ENCODE measurements at places on chromosomes 1 and 21.

DNA sequence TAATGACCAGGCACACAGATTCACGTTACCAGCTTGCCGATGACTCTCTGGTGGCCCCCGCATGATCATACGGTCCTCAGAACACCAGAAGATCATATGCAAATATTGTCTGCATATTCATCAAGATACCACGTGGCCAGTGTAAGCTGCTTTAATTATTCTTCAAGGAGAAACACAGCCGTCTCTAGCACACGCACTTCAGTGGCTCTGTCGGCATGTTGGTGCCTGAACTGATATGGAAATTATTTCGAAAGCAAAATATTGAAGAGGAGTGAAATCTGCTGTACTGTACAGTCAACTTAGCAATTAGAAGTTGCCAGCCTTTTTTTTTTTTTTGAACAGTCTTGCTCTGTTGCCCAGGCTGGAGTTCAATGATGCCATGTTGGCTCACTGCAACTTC lies 5.9 kb upstream of the KIF26B start:
- H3K27me3 ChIP-seq = peaks cover 20% of the 10 kb centered on the region
- no peak overlapping the region for H3K27ac ChIP-seq
- DNase-seq = no peak
- H3K4me3 ChIP-seq = no peak overlapping the region
- H3K36me3 ChIP-seq = no peaks in the 10 kb centered on the region

DNA sequence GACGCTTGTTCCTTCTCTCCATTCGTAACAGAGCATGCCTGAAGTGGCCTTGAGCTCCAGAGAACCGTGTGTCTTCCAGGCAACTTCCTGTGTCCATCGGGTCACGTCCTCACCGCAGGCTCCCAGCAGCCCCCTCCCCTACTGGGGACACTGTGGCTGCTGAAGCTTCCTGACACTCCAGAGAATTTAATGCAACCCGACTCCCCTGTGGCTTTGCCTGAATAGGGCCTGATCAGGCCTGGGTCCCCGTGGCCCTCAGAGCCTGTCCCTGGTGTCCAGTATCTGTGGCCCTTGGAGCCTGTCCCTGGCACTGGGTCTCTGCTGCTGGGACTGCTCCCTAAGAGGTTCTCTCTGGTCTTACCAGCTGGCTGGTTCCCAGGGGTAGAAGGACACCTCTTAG lies 219.7 kb upstream of the VAMP3 start:
- H3K4me3 ChIP-seq = no peak overlapping the region
- no peak for DNase-seq
- no peaks in the 10 kb centered on the region for H3K36me3 ChIP-seq

DNA sequence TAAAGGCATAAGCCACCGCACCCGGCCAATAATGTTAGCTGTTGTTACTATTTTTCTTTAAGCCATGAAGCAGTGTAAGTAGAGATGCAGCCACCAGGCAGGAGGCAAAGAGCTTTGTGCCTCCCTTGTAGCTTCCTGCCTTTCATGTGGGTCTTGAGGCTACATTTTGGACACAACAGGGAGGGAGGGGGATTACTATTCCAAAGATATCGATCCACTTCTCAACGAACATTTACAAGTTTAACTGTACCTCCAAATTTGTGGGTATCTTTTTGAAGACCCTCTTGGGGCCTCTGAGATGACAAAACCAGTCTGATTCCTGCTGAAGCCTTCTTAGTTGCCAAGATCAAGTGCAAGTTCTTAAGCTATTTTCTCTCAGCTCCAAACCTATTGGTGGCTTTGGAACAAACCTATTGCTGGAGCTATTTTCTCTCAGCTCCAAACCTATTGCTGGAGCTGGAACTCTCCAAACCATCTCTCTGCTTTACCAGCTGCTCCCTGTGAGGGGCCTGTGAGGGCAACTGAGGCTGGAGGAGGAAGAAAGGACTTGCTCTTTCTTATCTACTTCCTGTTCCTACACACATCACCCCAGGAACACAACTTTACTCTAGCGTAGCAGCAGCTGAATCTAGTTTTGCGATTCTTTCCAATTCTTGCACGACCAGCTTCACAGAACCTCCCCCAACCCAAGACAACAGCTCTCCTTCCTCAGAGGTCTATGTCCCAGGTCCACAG lies 16.1 kb upstream of the RCAN3 start:
- H3K4me3 ChIP-seq = no peak overlapping the region
- H3K4me1 ChIP-seq = peaks cover 18% of the 10 kb centered on the region
- no peak overlapping the region for H3K27ac ChIP-seq
- H3K36me3 ChIP-seq = no peaks in the 10 kb centered on the region
- DNase-seq = no peak
- no peaks in the 10 kb centered on the region for H3K27me3 ChIP-seq

GRCh38 chr1:9615316-9616063 lies 26.8 kb downstream of the TMEM201 start:
- DNase-seq = peak; percentile 35
- peaks cover 1% of the 10 kb centered on the region for H3K27me3 ChIP-seq
- 0 out of 3 replicates have a peak, but pooled peaks cover 4% of the 10 kb centered on the region for H3K36me3 ChIP-seq
- no peak overlapping the region for H3K27ac ChIP-seq

DNA sequence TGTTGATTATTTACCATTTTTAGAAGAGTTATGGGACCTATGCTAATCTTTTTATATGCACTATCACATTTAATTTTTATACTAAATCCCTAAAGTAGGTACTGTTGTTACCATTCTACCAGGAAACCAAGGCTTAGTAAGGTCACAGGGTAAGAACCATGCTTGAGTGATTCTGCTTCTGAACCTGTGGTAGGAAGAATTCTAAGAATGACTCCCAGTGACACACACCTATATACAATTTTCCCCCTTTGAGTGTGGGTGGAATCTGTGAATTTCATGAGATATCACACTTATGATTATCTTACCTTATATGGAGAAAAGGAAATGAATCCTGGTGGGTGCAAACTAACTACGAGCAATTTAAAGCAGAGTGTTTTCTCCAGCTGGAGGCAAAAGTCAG lies 391.0 kb downstream of the USH2A start:
- DNase-seq = no peak
- H3K4me1 ChIP-seq = no peaks in the 10 kb centered on the region
- H3K4me3 ChIP-seq = no peak overlapping the region
- H3K27ac ChIP-seq = no peak overlapping the region

DNA sequence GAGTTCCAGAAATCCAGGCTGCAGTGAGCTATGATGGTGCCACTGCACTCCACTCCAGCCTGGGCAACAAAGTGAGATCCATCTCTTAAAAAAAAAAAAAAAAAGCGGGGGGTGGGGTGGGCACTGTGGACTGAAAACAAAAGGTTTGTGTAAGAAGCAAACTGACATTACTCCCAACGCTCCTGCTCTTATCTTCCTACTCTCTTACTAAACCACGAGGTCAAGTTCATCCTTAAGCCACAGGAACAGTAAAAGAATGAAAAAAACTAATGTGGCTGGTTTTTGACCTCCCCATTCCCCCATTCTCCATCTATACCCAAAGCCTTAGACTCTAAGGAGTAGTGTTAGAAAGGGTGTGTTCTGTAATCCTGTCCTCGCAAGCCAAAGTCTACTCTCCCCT lies 30.8 kb downstream of the TFAP2E start:
- H3K27ac ChIP-seq = no peak overlapping the region
- DNase-seq = no peak
- H3K4me1 ChIP-seq = no peaks in the 10 kb centered on the region
- no peak overlapping the region for H3K4me3 ChIP-seq
- no peaks in the 10 kb centered on the region for H3K27me3 ChIP-seq

GRCh38 chr1:92485381-92486250 lies 1.1 kb downstream of the GFI1 start:
- peak; percentile 49 for DNase-seq
- no peaks in the 10 kb centered on the region for H3K27me3 ChIP-seq
- no peaks in the 10 kb centered on the region for H3K36me3 ChIP-seq
- H3K4me3 ChIP-seq = peak overlapping the region; percentile 87

DNA sequence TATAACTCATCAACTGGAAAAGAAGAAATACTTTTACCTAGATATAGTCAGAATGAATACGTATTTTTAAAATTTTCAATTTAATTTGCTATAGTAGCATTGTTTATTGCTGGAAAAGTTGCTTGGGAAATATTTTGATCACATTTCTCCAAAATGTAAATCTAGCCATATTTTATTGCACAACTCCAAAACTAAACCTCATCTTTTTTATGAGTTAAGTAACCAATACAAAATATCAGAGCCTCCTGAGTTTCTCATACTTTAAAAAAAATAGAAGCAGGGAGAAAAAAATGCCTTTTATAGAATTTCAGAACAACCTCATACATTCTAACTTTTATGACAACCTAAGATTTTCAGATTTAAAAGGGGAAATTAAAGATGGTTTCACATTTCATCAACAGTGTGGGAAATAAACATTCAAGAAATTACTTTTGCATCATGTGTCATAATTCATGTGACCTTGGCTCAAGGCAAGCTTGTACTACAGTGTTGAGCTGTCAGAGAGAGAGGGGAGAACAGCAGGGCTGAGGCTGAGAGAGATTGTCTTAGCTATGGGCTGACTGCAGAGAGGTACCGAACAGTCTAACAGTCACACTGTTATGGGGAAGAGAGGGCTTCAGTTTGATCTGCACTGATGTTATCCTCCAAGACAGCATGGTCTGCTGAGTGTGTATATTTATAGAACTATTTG lies 519.0 kb downstream of the LTN1 start:
- no peak overlapping the region for H3K27ac ChIP-seq
- H3K4me1 ChIP-seq = no peaks in the 10 kb centered on the region
- no peaks in the 10 kb centered on the region for H3K27me3 ChIP-seq
- H3K36me3 ChIP-seq = no peaks in the 10 kb centered on the region

GRCh38 chr21:37658817-37659458 lies 257.3 kb downstream of the KCNJ6 start:
- no peak for DNase-seq
- H3K4me3 ChIP-seq = no peak overlapping the region
- peaks cover 7% of the 10 kb centered on the region for H3K4me1 ChIP-seq

DNA sequence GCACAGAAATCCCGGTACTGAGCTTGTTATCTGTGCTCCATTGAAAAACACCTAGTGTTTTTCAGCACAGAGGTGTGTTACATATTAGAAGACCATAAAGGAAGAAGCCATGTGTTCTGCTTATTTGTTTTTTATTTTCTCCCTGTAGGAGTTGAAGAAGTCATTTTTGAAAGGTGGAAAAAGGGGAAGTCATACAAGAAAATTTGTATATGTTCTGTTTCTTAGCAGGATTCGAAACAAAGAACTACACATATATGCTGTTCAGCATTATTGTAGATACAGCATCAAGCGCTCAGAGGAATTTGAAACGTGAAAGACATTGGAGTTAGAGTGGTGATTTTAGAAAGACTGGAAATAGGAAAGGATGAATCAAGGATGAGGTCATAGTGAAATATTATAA lies 345.3 kb upstream of the ADGRL2 start:
- H3K4me3 ChIP-seq = no peak overlapping the region
- DNase-seq = no peak
- H3K4me1 ChIP-seq = no peaks in the 10 kb centered on the region

GRCh38 chr1:206905295-206906164 lies 8.3 kb downstream of the IL24 start:
- no peak overlapping the region for H3K4me3 ChIP-seq
- H3K36me3 ChIP-seq = no peaks in the 10 kb centered on the region
- no peaks in the 10 kb centered on the region for H3K4me1 ChIP-seq

GRCh38 chr21:38852278-38852677 lies 46.5 kb downstream of the ETS2 start:
- no peak overlapping the region for H3K27ac ChIP-seq
- no peak overlapping the region for H3K4me3 ChIP-seq

DNA sequence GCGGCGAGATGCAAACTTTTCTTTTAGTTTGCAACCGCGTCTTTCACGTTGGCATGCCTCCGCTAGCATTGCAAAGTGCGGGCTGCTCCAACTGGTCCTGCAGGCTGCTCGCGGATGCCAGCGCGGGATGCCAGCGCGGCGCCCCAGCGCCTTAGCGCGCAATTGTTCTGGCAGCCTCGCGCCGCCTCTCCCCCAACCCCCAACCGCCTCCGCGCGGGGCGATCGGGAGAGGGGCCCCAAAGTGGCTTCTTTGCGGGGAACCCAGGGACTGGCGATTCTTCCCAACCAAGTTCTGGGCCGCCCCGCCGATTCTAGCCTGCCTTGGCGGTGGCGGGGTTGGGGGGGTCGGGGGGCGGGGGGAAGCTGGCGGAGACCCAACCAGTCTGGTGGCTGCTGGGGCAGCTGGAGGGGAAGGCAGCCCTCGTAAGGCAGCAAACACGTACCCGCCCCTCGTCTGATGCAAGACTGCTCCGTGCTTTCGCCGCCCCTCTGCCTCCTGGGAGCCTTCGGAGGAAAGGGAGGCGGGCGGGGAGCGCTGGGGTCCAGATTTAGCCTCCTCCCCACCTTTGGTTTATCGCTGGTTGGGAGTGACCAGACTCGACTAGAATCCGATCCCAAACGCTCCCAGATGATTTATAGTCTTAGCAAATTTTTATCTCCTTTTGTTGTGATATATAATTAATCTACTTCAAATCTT lies 756 bp downstream of the PHGDH start:
- peaks cover 46% of the 10 kb centered on the region for H3K4me1 ChIP-seq
- peak overlapping the region; percentile 67 for H3K4me3 ChIP-seq
- H3K36me3 ChIP-seq = no peaks in the 10 kb centered on the region
- H3K27me3 ChIP-seq = no peaks in the 10 kb centered on the region
- peak overlapping the region; percentile 84 for H3K27ac ChIP-seq

DNA sequence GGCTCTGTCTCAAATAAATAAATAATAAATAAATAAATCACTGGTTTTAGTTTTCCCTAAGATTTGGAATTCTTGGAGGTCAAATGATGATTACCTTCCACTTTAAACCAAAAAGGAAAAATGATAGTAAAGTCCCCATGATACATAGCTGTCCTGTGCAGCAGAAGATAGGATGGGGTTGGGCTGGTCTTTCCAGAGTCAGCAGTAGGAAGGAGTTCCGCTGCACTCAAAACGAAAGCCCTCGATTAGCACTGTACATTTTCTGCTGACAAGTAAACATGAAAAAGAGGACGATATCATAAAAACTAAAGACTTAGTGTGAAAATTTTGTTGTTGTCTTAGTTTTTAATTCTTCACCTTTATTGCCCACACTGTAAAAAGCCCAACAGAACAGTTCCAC lies 79.7 kb downstream of the ATP5PO start:
- H3K4me1 ChIP-seq = no peaks in the 10 kb centered on the region
- H3K36me3 ChIP-seq = peaks cover 2% of the 10 kb centered on the region
- H3K4me3 ChIP-seq = no peak overlapping the region
- no peak for DNase-seq
- no peaks in the 10 kb centered on the region for H3K27me3 ChIP-seq
